ENCODE measurements at places on chromosomes 11 and 22.

GRCh38 chr11:45388472-45388871, 102.3 kb upstream of the SYT13 start:
- no peak for DNase-seq

DNA sequence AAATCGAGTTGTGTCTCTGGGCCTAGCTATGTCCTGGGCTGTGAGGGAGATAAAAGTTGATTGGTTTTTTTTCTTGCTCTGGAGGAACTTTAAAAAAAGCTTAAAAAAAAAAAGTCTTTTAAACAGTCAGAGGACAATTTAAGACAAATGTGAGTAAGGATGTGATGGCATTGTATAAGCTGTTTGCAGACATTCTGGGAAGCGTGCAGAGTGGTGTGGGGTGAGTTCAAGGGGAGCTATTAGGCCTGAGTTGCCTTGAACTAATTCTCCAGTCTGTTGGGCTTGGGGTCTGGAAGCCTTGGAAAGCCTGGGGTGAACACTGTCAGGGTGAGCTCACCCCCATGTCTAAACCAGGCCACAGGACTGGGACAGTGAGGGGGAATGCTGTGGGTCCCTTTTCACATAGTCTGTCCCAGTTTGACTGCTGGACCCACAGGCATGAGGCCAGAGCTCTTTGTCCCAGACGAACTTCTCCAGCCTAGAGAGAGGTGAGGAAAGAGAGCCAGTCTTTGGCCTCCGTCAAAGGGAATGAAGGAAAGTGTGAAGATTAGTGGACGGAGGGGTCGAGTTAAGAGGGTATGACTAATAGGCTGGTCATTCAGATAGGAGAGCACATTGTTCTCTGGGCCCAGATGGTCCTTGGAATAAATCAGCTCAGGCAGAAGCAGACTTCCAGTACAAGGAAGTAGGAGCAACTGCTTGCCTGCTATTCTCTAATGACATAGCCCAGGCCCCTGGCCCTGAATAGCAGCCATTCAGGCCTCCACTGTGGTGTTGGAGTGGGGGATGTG, 76.4 kb upstream of the NNMT start:
- DNase-seq: no peak

DNA sequence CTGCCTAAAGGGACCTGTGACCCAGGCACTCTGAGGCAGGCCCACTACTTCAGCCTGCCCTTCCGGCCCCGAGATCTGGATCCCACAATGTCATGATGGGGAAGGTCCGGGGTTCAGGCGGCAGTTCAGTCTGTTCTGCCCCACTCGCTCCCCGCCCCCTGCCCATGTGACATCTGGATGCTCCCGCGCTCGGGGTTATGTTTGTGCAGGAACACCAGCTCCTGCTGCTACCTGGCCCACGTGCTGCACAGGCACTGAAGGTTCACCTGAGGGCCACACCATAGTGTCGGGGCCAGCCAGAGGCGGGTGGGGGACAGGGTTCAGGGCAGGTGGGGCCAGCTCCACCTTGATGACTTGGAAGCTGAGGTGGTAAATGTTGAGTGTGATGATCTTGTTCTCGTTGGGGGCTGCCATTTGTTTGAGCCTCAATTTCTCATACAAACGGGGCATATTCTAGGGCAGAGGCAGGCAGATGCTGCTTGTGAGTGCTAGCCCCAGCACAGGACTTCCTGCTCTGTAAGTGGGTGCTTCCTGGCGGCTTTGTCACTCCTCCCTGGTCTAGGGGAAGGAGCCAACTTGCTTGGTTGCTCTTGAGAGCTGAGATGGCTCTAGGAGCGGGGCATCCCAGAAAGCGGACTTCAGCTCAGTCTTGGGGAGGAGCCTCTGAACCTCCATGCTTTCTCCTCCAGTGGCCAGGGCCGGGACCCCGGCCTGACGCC, 4.4 kb upstream of the SIPA1 start:
- DNase-seq: no peak

DNA sequence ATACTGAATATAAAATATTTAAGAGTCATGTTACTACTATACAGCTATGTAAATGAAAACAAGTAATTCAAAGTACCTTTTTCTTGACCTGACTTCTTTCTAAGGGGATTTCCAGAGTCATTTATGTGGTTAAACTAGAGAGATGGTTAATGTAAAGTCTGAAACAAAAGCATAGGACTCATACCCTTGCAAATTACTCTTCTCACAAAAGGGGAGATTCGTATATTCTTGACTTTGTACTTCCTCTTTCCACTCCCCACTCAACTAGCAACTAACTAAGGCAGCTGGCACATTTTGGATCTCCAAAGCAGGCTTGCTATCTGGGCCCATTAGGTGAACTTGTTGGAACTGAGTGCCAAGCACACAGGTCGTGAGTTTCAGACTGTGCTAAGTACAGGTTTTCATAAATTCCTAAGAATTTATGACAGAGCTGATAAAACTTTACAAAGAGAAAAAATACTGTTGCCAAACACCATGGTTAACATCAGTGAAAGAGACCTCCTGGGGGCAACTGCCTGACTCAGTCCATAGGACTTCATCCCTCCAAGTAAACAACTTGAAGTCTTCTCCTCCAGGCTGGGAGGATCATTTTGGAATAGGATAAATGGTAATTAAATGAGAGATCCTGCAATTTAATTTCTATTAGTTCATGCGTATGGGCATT, 77.0 kb upstream of the DDI1 start:
- no peak for DNase-seq

- DNase-seq: no peak
Observed at GRCh38 chr22:23649071-23649501, 17.0 kb upstream of the DRICH1 start.

DNA sequence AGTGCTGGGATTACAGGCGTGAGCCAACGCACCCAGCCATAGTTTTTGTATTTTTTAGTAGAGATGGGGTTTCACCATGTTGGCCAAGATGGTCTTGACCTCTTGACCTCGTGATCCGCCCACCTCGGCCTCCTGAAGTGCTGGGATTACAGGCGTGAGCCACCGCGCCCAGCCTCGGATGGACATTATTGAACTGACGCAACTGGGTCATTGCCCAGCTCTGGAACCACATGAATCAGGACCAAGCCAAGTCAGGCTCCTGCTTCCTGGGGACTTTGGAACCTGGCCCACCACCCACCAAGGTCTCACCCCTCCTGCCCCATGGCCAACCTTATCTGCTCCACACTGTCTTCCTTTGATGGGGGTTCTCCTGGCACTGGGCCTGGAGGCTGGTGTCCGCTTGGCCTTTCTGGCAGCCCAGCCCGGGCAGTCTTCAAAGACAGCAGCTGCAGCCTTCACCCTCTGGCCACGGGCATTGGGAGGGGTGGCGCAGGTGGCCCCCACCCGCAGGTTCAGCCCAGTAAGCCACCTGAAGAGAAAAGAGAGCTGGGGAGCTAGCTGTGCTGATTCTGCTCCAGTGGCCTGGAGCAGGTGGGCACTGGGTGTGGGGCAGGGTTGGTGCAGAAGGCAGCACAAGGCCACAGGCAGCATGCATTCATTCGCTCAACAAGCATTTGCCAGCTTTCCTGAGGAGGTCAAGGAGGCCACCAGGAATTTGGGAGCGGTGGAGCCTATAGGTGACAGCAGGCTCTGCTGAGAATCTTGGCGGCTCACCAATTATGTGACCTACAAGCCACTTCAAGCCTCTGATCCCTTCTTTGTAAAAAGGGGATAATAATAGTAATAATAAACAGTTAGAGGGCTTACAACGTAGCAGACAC, 5.7 kb downstream of the CHADL start:
- DNase-seq: no peak

DNA sequence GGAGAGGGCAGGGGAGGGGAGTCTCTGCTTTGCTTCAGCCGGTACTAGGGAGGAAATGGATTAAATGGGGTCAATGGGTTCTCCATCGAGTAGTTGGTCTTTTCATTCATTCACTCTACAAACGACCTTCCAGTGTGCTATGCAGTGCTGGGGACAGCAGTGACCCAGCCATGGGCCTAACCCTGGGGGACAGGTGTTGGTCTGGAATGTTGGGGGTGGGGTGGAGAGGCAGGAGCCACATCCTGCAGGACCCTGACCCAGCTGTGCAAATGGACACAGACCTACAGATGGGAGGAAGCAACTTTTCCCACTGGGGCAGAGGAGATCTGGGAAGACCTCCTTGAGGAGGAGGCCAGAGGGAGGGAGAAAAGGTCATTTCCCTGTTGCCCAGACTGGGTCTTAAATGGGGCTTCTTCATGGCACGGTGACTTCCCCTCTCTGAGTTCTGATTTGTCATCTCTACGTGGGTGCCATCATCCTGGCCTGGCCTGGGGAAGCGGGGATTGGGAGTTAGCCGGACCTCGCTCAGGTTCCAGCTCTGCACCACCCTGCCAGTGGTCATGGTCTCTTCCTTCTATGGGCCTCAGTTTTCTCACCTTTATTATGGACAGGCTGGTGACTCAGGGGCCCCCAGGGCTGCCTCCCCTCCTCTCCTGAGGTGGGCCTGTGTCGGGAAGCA, 2.0 kb downstream of the CYTH4 start:
- no peak for DNase-seq
